ENCODE measurements at places on chromosomes 7 and 10.

DNA sequence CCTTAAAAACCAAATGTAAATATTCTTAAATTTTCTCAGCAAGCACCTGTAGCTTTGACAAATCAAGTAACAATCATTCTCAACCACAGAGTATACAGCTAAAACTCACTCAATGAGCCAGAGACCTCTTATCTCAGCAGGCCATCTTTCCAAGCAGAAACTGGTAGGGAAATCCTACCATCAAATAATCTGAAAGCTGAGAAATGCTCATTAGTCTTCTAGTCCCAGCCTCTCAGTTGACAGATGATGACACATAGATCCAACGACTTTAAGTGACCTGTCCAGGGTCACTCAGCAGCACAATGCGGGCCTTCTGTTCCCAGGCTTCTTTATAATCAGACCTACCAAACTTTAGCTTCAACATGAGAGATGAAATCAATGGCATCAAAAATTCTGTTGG is 184.6 kb downstream of the SGMS1 start:
- DNase-seq = no peak

GRCh38 chr7:94393246-94394108 is 1.2 kb upstream of the COL1A2 start:
- DNase-seq = no peak

DNA sequence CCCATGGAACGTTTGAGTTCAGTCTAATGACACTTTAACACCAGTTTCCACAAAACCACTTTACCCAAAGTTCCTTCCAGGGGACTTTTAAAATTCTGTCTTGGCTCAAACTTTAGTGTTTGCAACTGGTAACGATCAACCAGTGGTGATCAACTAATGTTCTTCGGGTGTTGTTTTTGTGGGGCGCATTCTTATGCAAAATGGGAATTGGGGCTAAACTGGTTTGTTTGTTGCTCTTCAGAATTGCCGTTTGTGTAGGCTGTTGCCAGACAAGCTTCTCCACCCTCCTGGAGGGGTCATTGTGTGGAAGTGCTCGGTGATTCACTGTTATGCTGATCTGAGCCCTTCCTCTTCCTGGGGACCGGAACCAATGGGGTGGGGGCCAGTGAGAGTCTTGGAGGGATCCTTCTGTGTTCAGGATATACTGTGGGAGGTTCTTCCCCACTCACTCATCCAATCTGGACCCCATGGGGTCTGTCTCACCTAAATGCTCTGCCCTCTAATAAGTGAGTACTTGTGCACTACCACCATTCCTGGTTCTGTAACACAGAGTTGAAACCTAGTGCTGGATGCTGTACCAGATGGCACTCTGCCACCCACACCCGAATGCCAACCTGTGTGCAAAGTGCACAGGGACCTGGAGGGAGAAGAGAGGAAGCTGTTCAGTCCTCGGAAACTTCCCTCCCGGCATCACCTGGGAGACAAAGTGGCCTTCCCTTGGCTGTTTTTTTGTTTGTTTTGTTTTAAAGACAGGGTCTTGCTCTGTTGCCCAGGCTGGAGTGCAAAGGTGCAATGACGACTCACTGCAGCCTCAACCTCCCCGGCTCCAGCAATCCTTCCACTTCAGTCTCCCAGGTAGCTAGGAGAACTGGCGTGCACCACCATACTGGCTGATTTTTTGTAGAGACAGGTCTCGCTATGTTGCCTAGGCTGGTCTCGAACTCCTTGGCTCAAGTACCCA is 2.1 kb downstream of the NFE2L3 start:
- peak; percentile 14 for DNase-seq

- DNase-seq = no peak
Observed at GRCh38 chr10:1947464-1948003, 210.2 kb upstream of the ADARB2 start.

DNA sequence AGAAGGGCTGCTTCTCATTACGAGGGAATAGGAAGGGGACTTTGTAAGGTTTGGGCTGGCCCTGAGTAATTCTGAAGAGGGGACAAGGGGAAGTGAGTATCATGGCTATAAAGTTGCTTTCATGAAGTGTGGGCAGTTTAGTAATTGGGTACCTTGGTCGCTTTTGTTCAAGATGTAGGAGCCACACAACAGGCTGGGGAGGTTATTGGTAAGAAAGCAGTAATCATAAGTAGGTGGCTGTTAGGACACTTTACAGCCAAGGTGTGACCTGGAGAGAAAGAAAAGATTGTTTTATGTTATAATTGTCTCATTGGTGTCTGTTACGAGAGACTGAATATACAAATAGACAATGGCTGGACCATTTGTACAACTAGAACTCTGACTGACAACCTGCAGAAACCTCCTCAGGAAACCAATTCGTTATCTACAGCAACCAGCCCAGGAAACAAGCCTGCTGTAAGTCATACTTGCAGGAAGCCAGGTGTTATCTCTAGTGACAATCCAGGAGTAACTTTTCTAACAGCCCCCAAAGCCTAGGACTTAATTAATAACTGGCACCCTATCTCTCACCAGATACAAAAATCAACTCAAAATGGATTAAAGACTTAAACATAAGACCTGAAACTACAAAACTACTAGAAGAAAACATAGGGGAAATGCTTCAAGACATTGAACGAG is 5.0 kb upstream of the CCM2 start:
- no peak for DNase-seq

DNA sequence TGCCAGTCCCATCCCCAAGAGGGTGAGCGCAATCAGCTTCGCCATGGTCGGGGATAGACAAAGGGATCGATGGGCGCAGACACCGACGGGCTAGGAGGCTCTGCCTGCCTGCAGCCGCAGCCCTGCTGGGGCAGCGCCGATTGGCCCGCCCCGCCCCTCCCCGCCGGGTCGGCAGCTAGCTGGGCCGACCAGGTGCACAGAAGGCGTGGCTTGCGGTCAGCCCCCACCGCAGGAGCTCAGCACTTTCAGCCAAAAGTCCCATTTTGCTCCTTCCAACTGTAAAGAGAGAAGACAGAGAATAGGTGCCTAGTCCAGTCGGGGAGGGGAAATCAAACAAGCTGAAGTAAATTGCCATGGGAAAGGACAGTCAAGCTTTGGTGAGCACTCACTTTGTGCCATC is at the start of gene PON1:
PON1 (minus strand) TSS at position 102 of the 400 bp plus-strand sequence; CDS start at position 45, 57 bp downstream.
- no peak for DNase-seq

DNA sequence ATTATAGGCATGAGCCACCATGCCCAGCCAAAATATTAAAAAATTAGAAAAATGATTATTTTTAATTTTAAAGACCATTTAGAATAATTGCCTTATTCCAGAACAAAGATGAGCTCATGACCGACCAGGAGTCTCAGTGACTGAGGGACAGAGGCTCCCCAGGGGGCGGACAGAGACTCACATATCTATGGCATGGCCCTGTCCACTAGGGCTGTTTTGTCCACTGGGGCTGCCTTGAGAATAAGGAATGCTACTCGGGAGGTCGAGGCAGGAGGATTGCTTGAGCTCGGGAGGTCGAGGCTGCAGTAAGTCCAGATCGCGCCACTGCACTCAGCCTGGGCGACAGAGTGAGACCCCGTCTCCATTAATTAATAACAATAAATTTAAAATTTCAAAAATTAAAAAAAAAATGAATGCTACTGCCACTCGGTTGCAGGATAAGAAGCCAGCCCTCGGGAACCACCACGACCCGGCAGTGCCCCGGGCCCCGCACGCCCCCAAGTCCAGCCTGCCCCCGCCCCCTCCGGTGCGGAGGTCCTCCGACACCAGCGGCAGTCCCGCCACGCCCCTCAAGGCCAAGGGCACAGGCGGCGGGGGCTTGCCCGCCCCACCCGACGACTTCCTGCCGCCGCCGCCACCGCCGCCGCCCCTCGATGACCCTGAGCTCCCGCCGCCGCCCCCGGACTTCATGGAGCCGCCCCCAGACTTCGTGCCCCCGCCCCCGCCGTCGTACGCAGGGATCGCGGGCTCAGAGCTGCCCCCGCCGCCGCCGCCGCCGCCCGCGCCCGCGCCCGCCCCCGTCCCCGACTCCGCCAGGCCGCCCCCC is 128.6 kb downstream of the APBB1IP start:
- DNase-seq = no peak

DNA sequence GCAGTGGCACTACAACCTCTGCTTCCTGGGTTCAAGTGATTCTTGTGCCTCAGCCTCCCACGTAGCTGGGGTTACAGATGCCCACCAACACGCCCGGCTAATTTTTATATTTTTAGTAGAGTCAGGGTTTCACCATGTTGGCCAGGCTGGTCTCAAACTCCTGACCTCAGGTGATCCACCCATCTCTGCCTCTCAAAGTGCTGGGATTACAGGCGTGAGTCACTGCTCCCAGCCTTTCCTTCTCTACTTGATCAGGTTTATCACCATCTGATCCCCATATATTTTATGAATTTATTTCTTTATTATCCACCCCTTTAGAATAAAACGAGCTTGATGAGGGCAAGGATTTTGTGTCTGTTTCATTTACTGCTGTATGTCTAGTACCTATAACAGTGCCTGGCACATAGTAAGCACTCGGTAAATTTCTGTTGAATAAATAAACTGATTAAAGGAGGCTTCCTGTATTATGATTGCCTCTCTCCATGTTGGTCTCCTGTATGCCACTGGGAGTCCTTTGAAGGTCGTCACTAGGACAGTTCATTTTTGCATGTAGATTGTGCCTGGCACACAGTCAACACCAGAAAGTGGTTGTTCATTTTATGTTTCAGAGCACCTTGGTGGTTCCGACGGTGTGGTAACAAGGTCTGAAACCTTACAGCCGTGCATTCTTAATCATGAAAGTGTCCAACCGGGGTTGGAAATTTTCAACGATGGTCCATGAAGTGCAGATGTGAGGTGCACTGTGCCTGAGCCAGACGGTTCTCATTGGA is 9.6 kb upstream of the EIF3A start:
- peak; percentile 11 for DNase-seq

GRCh38 chr10:72539137-72539536 is 86.7 kb downstream of the MICU1 start:
- no peak for DNase-seq

DNA sequence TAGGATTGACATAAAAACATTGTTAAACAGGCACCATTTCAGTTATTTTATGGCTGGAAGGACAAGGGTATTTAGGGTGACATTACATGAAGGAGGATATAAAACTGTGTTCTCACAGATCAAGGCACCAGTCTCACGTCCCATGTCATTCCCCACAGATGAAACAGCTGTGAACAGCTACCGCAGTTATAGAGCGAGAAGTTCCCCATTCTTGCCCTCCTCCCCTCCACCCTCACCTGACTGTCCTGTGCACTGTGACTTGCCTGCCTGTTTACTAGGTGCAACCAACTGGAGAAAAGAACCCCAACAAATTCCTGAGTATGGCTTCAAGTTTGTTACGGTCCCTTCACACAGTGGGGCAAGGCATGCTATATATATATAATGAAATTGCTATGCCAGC is 141.6 kb downstream of the SND1 start:
- no peak for DNase-seq

GRCh38 chr10:36475746-36476145 is 649.7 kb upstream of the ANKRD30A start:
- no peak for DNase-seq

DNA sequence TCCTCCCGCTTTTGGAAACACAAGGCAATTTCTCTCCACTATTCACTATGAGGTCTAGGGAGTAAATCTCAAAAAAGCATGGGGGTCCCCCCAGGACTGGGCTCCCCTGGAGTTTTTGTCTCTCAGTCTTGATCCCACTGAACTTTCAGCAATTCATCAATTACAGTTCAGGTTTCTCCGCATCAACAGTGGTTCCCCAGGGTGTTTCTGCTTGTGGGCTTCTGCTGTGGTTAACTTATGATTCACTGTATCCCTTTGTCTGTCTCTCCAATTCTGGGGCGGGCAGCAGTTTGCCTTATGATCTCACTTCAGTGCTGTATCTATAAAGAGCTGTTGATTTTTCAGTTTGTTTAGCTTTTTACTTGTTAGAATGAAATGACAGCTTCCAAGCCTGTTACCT is 142.6 kb upstream of the CDC14C start:
- no peak for DNase-seq

DNA sequence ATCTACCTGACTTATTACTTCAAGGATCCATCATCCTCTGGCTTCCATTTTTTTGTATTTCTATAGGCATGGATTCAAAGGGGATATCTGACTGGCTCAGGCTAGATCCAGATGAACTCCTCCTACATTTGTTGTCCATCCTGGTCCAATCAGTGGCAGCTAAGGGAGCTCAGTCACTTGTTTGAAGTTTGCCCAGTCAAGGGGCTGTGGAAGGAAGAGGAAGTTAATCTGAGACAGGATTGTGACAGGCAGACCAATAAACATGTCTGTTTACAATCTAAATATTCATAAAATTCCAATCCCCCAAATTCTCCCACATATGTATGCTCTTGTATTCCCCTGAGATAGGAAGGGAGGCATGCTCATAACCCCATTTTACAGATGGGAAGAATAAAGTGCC is 48.7 kb downstream of the CAV1 start:
- no peak for DNase-seq

Data from stimulated activated CD4-positive, alpha-beta T cell treated with anti-CD3 and anti-CD28 coated beads, Interleukin-4, amount 100 ng/mL, for 1 hour (primary cell).